ENCODE measurements at places on chromosomes 7 and 10.
A peak's percentile ranks its signal among the peaks of the same experiment; 100 is the strongest.

GRCh38 chr7:67631476-67631875 is 634.8 kb downstream of the TYW1 start:
- no peak for DNase-seq

DNA sequence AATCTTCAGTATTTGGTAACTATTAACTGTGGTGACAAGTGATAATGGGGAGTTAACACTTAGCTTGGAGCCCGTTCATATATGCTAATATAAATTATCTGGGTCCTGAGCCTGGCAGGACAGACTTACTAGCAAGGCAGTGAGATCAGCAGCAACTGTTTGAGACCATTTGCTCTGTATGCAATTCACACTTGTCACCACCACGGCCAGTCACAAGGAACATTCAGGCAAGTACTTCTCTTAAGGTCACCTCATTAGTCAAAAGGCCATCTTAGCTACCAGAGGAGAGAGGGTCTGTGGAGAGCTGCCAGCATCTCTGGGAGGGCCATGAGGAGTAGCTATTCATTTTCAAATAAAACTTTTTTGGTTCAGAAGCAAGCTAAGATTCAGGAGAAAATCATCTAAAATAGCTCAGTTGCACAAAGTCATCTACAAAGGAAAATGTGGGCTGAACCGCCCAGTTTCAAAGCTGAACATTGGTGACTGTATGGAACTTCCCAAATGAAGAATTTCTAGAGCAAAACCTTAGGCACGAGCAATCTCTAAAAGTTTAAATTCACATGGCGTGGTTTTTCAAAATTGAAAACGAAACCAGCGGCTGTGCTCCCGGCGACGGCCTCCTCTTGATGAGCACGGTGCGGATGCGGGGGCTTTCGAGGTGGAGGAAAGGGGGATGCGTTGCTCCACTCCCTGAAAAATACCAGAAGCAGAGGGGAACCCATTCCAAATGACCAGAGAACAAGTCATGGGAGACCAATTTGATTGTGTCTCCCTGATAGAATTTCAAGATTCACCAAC is 233.5 kb upstream of the MGMT start:
- peak; percentile 15 for DNase-seq

DNA sequence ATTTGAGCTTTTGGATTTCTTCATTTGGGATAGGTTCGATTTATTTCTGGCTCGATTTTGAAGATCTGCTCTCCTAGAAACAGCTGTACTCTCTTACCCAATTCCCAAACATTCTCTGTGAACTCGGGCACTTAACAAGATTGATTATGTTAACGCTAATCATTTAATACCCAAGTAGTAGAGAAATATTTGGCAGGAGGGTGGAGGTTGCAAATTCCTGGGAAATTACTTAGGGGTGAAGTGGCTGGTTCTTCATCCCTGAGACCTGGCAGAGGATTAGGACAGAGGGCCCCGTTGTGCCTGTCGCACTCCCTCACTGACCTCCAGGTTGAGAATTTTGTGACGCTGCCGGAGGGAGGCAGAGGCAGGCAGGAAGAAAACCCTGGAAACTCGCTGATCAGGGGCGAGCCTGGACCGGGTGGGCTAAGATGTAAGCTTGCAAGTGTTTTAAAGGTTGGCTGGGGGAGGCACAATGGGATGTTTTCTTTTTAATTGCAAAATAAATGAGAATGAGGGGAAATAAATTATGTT is 182.6 kb downstream of the TCF7L2 start:
- no peak for DNase-seq

- no peak for DNase-seq
Observed at GRCh38 chr10:35394411-35394851, 58.1 kb downstream of the CCNY start.

GRCh38 chr10:1115607-1115955 is 59.4 kb downstream of the WDR37 start:
- no peak for DNase-seq

DNA sequence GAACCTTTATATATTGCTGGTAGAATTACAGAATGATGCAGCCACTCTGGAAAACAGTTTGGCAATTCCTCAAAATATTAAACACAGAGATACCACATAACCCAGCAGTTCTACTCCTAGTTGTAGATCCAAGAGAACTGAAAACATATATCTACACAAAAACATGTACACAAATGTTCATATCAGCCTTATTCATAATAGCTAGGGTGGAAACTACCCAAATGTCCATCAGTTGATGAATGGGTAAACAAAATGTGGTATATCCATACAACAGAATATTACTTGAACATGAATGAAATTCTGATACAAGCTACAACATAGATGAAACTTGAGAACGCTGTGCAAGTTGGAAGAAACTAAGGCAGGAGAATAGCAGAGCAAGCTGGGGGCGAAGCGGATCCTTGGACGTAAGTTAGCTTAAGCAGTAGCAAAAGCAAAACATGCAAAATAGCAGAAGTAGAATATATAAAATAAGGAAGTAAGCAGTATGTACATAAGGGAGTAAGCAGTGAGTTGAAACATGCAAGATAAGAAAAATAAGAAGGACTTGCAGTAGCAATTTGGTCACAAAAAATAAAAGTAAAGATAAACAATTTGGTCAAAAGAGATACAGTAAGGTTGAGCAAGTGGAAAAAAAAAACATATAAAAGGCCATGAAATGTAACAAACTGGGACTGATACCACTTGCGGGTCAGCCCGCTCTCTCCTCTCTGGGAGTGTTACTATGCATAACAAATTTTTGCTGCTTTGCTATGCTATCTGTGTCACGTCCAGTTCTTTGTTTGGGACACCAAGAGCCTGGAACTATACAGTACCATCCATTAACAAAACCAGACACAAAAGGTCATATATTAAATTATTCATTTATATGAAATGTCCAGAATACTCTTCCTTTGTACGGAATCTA is 18.0 kb upstream of the HILPDA start:
- DNase-seq = no peak

- DNase-seq = no peak
Observed at GRCh38 chr7:18913106-18913505, 204.3 kb downstream of the TWIST1 start.

GRCh38 chr10:80407812-80408241 is 524 bp upstream of the PRXL2A start:
- DNase-seq = peak; percentile 75

GRCh38 chr10:93600446-93601145 is 439 bp downstream of the RBP4 start:
- DNase-seq = peak; percentile 45

DNA sequence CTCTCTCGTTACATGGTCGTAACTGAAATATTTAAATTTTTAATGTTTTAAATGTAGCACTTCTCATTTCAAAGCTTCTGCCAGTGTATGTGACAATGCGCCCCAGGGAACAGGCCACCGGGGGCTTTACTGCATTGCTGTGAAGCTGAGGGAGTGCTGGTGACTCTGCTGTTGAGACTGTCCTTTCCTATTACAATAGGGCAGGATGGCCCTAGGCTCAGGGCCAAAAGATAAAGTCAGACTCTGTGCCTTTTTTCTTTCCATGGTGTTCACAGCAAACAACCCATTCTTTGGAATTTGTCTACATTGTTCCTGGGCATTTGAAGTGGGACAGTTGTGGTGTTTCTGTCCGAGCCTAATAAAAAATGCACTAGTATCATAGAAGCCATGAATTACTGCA is 107.3 kb downstream of the GALNT11 start:
- no peak for DNase-seq

DNA sequence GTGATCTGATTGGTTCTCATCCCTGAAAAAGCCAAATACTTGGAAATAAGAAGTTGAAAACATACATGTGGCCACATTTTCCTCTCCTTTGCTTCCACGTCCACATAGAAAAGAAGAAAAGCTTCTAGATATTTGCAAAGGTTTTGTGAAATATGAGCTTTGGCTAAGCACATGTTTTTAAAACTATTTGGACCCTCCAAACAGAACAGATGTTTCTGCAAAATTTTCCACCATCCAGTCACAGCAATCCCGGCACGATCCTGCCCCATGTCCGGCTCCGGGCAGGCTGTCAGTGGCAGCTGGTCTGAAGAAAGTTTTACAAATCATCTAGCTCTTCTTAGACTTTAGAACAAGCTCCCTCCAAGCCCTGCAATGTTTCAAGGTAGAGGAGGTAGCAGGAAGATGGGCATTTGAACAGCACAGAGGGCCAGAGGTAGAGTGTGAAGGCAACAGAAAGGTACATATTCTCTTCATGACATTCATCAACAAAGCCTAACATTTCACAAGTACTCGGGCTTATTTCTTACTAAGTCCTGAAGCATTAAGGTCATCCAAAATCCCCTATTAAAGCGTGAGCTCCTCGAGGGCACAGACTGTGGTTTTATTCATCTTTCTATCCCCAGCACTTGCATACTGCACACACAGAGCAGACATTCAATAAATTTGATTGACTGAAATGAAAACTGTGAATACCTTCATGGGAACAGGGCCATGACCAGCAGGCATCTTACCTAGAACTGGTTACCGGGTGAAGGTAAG is 110.1 kb downstream of the JAZF1 start:
- no peak for DNase-seq

DNA sequence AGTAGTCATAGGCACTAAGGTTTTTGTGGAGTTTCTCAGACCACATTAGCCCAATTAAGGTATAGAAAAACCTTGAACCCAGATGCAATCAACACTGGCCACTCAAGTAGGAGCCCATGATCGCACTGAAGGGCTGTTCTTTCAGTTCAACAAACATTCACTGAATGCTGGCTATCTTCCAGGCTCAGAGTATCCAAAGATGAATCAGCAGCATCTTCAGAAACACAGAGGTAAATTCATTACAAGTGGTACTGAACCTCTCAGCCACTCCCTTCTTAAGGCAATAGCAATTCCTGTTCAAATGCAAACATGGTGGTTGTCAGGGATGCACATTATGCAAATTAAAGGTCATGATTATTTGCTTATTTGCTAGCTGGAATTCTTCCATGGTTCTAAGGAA is 17.1 kb downstream of the KCNK18 start:
- no peak for DNase-seq

- no peak for DNase-seq
Observed at GRCh38 chr10:30820261-30820991, 190.9 kb upstream of the LYZL2 start.

- no peak for DNase-seq
Observed at GRCh38 chr7:44057849-44058758, 7.3 kb downstream of the PGAM2 start.

DNA sequence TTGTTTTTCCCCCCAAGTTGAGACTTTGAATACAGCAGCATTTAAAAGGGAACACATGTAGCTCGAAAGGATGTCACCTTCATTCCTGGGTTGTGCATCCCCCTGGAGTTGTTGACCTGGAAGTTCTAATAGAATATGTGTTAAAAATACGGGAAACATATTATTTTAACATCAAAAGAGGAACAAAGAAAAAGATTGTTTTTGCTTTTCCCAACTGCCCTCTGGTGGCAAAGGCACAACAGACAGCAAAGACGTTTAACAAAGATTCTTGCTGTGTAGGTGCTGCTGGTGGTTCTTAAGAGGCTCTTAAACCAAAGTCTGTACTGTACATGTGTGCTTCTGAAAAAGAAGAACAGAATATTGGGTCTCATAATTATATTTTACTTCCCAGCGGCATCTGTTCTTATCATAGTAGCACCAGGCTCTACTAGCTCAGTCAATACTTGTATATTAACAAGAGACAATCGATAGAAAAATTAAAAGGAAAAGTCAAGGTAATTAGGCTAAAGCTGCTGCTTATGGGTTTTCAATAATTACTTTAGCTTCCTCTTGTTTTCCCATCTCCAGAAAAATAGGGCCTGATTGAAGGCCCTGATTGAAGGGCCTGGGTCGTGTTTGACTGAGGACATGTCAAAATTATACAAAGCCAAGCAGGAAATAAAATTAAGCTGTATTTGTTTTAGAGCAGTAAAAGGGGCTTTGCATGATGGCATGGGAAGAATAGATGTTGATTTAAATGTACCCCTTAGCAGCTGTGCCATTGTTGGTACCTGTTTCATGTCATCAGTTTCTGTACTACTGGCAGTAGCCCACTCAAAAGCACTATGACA is 384.2 kb upstream of the LRGUK start:
- DNase-seq = no peak

- no peak for DNase-seq
Observed at GRCh38 chr7:115208710-115209560, 287.0 kb downstream of the MDFIC start.

- DNase-seq = no peak
Observed at GRCh38 chr7:96241855-96242254, 80.0 kb downstream of the SLC25A13 start.

DNA sequence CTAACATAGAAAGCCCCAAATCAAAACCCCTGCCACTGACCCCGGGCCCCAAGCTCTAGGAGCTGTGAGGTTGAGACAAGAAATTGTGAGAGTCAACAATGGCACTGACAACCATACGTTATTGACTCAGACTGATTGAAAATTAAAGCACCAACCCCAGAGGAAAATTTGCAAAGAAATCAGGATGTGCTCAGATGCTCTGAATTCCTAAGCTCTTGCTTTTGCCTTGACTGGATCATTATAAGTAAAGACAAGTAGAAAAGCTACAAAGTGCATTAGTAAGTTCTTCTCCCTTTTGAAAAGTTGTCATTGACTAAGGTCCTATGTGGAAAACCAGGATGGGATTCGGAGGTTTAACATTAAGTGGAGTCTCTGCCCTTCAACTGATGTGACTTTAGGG is 130.2 kb downstream of the SAMD9 start:
- DNase-seq = no peak

DNA sequence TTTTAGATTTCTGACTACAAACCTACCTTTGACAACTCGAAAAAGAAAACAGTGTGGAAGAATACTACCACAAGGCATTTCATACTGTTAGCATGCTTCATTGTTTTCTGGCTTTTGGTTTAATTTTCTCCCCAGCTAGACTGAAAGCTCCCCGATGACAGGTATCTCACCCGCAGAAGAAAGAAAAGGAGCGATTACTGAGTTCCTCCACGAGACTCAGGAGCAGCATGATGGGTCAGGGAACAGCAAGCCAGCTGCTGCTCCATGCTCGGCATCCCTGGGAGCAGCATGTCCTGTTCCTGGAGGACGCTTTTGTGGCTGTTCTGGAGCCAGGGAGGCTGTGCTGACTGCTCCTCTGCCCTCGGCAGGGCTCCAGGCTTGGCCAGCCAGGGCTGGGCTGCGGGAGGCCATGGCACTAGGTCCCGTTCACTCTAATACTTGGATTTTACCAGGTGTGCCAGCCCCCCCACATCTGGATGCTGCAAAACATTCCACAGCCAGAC is 133.4 kb downstream of the PRKAG2 start:
- no peak for DNase-seq

DNA sequence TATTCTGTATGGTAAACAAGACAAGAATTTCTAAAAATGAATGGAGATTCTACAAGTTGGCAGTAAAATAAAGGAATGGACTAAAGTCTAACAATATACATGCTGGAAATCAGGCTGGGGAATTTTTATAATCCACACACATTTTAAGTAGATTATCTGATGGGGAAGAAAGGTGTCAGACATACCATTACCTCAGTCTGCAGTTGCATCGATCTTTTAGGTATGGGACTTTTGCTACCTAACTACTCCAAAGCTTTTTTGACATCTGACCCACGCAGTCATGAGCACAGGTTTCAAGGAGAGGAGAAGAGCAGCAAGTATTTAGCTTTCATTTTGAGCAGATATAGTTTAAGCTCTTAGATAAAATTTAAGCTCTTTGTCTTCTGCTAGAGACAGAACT is 113.0 kb downstream of the ZNF438 start:
- no peak for DNase-seq

Data from T47D (cell line).